ENCODE measurements at places on chromosomes 11 and 22.

DNA sequence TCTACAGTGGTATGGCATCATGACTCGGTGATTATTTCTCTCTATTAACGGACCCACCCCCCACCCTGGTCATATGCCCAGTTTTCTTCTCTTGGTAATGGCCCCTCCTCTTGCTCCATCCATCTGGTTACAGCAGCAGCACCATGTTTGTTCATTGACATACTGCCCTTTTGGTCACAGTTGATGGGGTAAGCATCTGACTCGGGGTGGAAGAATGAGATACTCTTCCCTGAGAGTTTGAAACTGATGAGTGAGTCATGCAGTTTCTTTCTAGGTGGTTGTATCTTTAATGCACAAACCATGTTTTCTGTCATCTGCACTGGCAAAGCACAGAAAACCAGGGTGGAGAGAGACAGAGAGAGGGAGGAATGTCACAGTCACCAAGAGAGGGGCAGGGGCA lies 126.0 kb downstream of the SYN3 start:
- no peak for DNase-seq

DNA sequence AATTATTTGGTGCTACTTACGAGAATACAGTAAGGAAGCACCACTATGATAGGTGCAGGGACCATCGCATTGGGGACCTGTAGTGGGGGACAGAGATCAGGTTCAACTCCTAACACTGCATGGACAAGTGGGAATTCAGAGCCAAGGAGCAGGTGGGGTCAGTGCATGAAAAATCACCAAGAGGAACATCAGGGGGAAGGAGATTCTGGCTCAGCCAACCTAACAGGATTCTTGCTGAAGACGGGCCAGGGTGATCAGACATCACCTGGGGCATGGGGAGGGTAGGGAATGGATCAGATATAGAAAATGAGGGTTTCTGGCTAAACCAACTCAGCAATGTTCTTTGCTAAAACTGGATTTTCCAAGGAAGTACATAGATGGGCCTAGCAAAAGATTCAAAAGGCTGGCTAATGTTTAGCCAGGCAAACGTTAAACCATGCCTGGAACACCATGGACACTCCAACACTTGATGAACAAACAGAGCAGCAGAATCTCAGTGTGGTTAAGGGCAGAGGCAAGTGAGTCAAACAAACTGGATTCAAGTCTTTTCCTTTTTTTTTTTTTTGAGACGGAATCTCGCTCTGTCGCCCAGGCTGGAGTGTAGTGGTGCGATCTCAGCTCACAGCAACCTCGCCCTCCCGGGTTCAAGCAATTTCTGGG lies 70.0 kb downstream of the MICAL3 start:
- DNase-seq = no peak

DNA sequence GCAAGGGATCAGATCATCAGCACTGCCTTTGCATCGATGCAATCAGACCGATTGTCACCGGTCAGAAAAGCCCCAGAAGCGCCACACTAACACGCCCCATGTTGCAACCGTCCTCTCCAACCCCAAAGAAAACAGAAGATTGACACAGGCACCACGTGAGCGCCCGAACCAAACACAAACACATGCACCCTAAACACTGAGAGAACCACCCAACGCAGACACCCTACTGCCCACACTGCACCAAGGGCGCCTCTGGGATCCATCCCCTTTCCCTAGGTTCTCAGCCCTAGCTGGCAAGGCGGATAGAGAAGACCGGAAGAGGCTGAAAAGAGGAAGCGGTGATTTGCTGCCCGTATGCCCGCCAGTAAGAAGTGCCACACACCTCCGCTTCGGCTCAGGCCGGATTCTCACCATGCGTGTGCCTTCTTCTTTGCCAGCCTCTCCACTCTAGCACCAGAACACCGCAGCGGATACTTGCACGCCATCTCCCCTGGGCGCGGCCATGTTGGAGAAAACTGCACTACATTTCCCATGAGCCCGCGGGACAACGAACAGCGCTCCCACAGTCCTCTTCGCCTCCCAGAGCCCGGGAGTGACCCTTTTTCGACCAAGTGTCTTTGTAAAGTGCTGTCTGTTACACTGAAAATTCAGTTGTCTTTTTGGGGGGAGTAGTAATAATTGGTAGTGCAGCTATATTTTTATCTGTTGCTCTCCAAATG lies at the start of gene ALKBH8:
TSS of gene ALKBH8 (minus strand) at position 517 of the 719 bp plus-strand sequence. CDS start 4,842 bp downstream, outside the sequence.
- peak; percentile 87 for DNase-seq

GRCh38 chr22:49576241-49577141 lies 251.2 kb downstream of the BRD1 start:
- DNase-seq = no peak

- no peak for DNase-seq
These were observed 41.4 kb upstream of the CLDN5 start for GRCh38 chr22:19565382-19566278.

- no peak for DNase-seq
These were observed 506.8 kb downstream of the INSC start for GRCh38 chr11:15621565-15621964.

- no peak for DNase-seq
These were observed 120.6 kb upstream of the LMO1 start for GRCh38 chr11:8384199-8384821.

- DNase-seq = no peak
These were observed at the start of gene MB for GRCh38 chr22:35617137-35617755. Gene MB (minus strand): TSS chr22:35617329. CDS start chr22:35617257, 72 bp downstream.

DNA sequence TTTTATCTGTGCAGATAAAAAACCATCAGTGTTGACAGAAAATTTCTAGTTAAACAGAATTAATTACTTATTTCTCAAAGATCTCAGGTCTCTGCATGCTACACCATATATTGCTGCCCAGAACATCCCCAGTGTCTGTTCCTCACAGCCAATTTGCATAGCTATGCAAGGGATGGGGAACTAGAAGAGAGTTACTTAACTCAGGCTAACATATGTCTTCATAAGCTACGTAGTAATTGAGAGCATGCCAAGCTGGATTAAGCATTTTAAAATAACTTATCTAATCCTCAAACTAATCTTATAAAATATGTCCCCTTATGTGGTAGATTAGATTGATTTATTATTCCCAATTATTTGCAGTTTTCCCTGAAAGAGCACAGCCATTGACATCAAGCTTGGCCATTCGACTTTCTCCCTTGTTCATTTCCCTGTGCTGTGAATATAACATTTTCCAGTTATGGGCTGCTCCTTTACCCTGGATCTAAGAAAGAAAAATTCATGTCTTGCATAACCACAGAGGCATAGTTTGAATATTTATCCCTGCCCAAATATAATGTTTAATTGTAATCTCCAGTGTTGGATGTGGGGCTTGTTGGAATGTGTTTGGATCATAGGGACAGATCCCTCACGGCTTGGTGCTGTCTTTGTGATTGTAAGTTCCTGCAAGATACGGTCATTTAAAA lies 69.1 kb downstream of the C11orf87 start:
- DNase-seq = no peak

GRCh38 chr11:16917941-16918340 lies 96.3 kb downstream of the PLEKHA7 start:
- DNase-seq = no peak

DNA sequence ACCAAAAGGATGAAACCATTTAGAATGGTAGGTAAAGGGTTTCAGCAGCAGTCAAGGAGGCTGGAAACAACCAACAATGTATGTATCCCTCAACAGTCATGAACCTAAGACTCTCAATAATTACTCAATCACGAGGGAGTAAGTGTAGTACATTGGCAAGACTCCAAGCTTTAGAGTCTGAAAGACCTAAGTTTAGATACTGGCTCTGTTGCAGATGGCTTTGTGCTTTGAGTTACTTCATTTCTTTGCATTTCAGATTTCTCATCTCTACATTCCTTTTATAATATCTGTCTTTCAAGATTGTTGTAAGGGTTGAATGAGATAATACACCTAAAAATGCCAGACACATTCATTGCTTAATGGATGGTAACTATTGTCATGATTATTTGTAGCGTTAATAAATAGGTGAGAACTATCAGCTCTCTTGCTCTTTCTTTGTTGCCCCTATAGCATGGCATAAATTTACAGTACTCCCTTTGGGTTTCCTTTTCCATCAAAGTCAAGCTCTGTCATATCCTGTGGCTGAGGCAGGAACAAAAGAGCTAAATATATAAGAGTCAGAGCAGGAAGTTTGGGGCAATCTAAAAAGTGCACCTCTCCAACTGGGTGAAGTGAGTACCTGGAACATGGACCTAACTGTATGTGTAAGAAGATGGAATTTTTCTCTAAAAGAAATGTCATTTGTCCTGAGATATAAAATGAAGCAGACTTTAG lies 228.2 kb upstream of the ZC3H12C start:
- no peak for DNase-seq

- DNase-seq = no peak
These were observed 1.9 kb downstream of the MUC5B start for GRCh38 chr11:1224491-1225385.

GRCh38 chr11:70176940-70177689 lies 26.0 kb upstream of the FADD start:
- DNase-seq = peak; percentile 10

DNA sequence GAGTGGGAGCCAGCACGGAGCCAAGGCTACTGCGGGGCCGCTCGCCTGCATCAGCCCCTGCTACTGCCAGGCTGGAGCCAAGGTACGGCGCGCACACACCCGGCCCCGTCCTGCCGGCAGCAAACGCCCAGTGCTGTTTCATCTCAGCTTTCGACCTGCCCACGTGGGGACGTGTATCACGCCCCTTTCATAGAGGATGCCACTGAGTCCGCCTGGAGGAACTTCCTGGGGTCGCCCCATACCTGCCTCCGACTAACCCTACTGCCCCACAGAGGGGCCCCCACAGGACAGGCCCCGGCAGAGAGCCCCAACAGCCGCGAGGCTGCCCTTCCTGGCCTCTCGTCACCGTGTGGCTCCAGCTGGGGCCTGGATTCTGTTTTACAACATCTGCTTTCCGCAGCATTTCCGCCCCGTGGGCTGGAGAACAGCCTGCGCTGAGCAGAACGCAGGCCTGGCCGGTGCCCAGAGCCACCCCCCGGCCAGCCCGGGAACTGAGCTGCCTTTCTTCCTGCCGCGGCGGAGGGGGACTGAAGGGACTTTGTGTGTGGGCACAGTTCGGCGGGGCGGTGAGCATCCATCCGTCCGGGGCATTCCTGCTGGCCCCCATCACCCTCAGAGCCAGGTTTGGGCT lies 22.9 kb upstream of the ARHGAP8 start:
- DNase-seq = no peak

GRCh38 chr11:84390441-84391078 lies 1104.4 kb upstream of the CCDC90B start:
- peak; percentile 29 for DNase-seq

DNA sequence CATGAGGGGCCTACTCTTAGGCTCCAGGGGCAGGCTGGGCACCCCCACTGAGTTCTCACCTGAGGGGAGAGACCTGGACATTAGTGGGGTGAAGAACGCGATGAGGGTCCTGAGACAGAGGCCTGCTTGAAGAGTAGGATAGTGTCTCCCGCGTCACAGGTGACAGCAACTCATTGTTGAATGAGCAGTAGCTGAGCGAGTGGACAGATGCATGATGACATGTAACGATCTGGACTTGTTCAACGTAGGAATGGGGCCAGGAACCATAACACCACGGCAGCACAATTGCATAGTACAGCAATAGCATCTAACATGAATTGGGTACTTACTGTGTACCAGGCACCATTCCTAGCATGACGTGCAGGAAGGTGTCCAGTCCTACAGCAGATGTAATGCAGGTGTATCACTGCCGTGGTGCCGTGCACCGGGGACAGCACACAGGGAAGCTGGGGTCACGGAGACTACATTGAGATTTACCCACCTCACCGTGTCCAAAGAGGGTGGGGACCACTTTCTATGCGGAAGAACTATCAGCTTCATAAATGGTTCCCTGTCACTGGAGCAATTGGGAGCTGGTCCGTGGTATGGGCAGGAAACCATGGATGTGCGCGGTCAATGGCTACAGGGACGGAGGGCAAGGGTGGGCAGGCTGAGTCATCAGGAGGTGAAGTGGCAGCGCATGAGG lies 1019.1 kb downstream of the TBC1D22A start:
- DNase-seq = no peak

GRCh38 chr11:122440811-122441665 lies 214.5 kb upstream of the UBASH3B start:
- no peak for DNase-seq

- DNase-seq = no peak
These were observed 880.6 kb downstream of the LUZP2 start for GRCh38 chr11:25377466-25377865.

DNA sequence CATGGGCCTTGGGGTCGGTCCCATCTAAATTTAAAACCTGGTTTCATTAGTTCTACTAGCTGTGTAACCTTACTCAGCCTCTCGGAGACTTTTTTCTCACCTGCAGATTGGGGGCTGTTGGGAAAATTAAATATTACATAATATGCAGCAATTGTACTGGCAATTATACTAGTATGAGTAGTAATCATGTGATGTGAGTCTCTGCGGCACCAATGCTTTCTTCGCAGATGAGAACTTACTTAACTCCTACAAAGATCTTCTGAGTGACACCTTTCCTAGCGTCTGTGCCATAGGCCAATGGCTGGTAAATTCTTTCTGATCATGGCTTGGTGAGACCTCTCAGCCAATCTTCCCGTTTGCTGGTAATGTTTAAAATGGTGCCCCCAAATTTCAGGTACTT lies 391.3 kb downstream of the NXPE2 start:
- DNase-seq = no peak

DNA sequence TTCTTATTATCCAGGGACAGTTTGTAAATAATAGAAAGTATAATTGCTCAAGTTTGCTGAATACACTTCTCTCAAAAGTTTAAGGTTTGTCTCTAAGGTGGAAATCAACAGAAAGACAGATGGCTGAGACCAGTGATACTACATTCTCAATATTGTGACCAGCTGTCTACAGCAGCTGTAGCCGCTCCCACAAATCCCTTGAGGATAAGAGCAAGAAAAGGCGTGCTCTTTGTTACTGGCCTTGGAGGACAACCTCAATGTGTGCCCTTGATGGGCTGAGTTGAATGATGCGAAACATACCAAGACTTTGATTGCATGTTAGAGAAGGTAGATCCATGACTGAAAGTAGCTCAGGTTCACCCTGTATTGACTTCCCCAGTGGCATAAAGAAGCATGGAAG lies 6.1 kb downstream of the OR6M1 start:
- no peak for DNase-seq

DNA sequence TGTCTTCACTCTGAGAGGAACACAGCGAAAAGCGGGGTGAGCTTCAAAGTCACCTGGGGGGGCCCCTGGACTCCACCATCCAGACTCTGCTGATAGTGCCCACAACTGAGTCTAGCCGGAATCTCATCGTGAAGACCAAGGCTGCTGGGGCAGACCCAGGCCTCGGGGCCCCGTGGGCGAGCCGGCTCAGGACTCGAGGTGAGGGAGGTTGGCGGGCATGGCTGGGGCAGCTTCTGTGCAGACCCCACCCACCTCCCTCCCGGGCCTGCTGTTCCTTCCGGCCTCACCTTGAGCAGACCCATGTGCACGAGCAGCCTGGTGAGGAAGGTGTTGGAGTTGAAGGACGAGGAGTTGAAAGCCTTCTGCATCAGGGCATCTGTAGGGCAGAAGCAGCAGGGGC lies 8.7 kb upstream of the CHADL start:
- DNase-seq = no peak

GRCh38 chr11:28463826-28464225 lies 355.6 kb downstream of the METTL15 start:
- no peak for DNase-seq

- no peak for DNase-seq
These were observed 11.3 kb upstream of the NELL1 start for GRCh38 chr11:20658135-20658534.

All from cerebellar cortex (tissue), 1 donor.